ENCODE measurements at places on chromosomes 5 and 9.

DNA sequence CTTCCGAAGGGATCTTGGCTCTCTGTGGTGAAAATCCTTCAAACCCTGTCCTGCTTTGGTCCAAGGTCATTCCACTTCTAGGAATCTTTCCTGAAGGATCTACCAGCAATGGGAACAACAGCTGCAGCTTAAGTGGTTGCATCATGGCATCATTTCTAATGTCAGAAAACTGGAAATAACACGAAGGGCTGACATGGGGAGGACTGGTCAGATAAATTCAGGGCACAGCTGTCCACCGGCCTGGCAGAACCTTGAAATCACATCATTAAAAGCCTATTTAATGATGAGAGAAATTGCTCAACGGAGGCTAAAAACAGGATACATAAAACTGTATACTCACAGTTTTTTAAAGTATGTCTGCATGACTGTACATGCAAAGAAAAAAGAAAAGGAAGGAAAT lies 28.3 kb downstream of the OLFML2A start:
- DNase-seq = no peak

DNA sequence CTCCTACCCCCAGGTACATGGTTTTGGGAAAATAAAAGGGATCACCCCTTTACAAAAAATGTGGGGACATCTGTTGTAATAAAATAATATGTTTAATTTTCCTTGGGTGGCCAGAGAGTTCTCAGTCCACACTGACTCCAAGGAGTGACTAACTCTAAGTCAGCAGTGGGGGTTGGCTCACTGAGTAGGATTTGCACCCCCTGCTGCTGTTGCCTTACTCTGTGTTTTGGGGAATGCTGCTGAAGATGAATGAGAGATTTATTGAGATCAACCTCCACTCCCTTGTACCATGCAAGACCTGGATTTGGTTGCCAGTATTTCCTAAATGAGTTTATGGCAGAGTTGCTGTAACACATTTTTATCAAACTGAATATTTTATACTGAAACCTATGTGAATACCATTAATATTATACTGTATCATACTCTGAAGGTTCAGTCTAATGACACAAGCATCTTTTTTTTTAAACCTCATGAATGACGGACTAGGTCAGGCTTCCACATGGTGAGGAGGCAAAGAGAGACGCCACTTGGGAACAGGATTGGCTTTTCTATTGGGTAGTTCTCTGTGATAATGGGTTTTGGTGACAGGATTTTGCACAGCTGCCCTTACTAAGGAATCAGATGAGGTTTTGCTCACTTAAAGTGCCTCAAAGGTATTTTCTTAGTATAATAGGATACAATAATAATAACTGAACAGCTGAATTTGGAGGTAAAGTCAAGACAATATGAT lies 121.3 kb upstream of the OSMR start:
- no peak for DNase-seq

GRCh38 chr5:320524-321229 lies 837 bp upstream of the AHRR start:
- no peak for DNase-seq

GRCh38 chr5:155508673-155509072 lies 495.1 kb downstream of the KIF4B start:
- DNase-seq = no peak

GRCh38 chr5:139638090-139638735 lies 9.9 kb upstream of the CXXC5 start:
- DNase-seq = peak; percentile 70

GRCh38 chr9:103702572-103702971 lies 391.5 kb upstream of the SMC2 start:
- DNase-seq = no peak

DNA sequence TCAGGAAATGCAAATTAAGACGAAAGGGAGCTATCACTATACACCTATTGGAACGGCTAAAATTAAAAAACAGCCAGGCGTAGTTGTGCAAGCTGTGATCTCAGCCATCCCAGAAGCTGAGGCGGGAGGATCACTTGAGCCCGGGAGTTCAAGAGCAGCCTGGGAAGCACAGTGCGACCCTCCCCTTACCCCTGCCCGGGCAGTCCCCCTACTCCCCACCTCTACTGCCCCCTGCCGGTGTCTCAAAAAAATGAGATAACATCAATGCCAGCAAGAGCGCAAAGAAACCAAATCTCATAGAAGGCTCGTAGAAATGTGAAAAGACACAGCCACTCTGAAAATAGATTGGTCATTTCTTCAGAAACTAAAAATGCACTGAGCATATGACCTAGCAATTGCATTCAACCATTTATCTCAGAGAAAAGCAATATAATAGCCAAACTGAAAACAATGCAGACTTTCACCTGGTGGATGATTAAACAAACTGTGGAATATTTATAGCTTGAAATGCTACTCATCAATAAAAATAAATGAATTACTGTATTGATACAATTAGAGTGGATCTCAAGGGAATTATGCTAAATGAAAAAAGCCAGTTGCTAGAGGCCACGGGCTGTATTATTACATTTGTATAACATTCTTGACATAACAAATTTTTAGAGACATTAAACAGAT lies 20.6 kb downstream of the OR2V2 start:
- no peak for DNase-seq

GRCh38 chr9:119788921-119789320 lies 419.7 kb upstream of the BRINP1 start:
- no peak for DNase-seq

GRCh38 chr9:3331801-3332200 lies 194.0 kb downstream of the RFX3 start:
- DNase-seq = no peak

- DNase-seq = no peak
Measured at GRCh38 chr5:122715095-122715494, 59.8 kb upstream of the SNX2 start.

DNA sequence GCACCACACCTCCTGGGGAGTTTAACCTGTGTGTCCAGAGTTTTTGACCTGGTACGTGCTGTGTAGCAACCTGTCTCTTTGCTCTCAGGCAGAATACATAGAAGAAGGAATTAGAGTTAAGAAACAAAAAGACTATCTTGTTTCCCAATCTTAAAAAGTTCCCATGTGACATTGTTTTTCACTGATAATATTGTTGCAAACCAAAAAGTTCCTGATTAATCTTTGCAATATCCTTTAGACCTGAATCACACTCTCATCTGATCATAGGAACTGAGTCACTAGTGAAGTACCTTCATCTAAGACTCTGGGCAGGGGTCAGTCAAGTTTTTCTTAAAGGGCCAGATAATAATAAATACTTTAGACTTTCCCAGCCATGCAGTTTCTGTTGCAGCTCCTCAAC lies 35.1 kb downstream of the BASP1 start:
- no peak for DNase-seq

DNA sequence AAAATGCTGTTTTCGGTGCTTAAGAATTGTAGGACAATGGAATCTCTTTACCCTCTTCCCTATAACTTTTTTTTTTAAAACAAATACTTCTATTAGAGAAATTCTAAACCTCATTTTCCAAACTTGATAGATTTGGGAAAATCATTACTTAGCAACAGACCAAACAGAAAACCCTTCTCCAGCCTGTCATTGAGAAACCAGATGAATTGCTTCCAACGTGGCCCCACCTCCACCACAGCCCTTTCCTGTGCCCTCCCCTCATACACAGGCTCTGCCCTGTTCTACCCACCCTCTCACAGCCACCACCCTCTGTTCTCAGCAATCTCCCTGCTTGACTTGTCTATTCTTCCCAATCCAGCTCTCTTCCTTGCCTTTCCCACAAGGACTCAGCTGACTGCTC lies 221.2 kb downstream of the DMRT2 start:
- no peak for DNase-seq

DNA sequence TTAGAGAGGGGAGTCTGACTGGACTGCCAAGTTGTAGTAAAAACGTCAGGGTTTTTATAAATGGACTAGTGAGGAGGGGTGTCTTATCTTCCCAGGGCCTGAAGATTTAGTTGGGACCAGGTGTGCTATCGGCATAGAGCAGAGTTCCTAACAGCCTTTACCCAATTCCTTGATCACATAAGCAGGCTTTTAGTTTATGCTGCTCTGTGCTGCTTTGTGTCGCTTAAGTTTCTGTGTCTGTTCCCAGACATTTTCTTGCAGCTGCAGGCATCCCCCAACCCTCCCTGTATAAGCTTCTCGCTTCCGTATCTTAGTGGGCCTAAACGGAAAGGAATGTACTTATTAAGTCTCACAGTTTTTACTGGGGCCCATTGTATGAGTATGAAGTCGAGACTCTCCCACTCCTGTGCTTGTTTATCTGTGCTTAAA lies 2.6 kb upstream of the SMC5 start:
- no peak for DNase-seq

GRCh38 chr5:32852535-32852934 lies 141.4 kb downstream of the NPR3 start:
- no peak for DNase-seq

DNA sequence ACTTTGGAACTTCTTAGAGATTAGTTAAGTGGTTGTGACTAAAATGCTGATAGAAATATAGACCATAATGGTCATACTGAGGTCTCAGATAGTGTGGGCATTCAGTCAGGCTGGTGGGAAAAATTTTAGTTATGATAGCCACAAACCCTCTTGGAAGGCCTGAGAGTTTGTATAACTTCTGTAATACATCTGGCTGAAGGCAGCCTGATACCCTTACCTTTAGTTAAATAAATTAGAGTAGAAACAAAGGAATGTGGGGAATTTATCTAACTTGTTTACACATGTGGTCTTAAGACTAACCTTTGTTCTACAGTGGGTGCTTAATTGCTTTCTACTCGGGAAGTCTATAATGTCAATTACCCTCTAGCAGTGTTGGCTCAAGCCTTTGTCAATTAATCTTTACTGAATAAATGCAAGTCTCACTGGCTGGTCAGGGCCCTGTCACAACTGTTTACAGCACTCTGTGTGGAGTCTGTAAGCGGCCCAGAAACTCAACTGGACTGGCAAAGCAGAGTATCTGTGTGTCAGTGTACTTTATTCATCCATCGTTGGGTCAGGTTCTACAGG lies 184.0 kb downstream of the FBXO4 start:
- no peak for DNase-seq

GRCh38 chr5:165325221-165325620 lies 1819.8 kb downstream of the MAT2B start:
- DNase-seq = no peak

- no peak for DNase-seq
Measured at GRCh38 chr9:104850786-104851545, 77.0 kb downstream of the ABCA1 start.

DNA sequence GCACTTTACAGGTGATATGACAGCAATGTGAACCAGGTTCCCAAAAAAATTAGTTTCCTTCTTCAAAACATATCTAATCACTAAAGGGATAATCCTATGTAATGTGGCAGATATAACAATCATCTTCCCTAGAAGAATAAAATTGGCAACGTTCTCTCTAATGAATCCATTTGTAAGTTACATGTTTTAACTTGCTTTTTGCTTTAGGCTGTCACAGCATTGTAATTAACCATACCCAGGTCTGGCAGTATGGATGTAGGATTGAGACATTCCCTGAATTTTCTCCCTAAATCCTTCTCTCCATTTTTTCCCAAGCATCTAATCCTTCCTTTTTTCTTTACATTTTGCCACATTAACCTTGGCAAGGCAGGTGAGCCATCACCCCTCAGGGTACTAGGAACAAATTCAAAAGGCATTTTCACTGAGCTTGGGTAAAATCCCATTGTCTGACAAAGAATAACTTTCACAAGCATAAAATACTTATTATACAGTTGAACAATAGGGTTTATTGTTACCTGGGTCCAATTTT lies 548.3 kb downstream of the SEMA5A start:
- DNase-seq = no peak

DNA sequence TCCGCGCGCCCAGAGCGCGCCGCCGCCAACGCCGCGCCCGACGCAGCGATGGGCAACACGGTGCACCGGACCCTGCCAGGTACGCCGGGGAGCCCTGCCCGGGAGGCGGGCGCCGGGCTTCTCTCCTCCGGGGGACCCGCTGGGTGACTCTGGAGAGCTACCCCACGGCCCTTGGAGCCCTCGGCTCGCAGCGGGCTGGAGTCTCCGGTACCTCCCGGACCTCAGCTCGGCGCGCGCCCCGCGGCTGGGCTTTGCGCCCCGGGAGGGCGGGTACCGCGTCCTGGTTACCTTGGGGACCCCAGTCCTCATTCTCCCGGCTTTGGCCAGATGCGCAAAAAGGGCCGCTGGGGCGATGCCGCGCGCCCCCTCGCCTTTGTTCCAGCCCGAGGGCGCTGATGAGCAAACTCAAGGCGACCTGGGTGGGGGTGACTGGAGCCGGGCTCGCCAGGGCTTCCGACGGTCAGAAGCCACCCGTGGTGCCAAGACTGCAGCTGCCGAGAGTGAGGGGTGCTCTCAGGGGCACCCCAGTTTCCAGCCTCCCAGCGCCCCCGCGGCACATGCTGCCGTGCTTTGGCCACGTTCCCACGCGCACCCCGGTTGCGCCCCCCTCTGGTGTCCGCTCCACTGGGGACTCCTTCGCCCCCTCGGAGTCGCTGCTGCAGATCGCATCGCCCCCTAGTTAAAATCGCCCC lies 442 bp downstream of the NEURL1B start:
- DNase-seq = no peak

GRCh38 chr5:32461441-32462120 lies 17.0 kb upstream of the ZFR start:
- no peak for DNase-seq

- no peak for DNase-seq
Measured at GRCh38 chr5:142506046-142506445, 179.8 kb downstream of the FGF1 start.

- no peak for DNase-seq
Measured at GRCh38 chr5:180303226-180304015, 11.5 kb upstream of the MAPK9 start.

DNA sequence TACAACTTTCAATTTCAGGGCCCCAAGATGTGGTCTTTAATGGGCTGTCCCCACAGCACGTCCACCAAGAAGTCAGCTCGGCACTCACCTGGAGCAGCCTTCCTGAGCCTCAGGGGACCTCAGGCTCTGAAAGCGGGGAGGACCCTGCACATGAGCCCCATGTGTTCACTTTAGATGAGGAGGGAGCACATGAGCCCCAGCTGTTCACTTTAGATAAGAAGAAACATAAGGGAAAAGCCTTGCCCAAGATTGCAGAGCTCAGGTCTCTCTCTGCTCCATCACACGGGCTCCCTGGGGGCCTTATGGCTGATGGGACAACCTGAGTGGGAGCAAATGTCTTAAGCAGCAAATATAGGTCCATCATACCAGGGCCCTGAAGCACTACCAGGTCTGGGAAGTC lies 56.4 kb downstream of the NIPSNAP3B start:
- no peak for DNase-seq

GRCh38 chr9:3868466-3868865 lies 342.7 kb upstream of the RFX3 start:
- no peak for DNase-seq

- peak; percentile 56 for DNase-seq
Measured at GRCh38 chr5:179237770-179238627, 107.3 kb downstream of the ADAMTS2 start.

GRCh38 chr5:149540089-149540488 lies 11.2 kb downstream of the CSNK1A1 start:
- DNase-seq = no peak
